ENCODE measurements at places on chromosomes 3 and 15.

GRCh38 chr3:24401090-24401810, 93.4 kb downstream of the THRB start:
- DNase-seq: peak; percentile 36

- peak; percentile 2 for DNase-seq
Observed at GRCh38 chr3:84136425-84136824, 822.4 kb upstream of the CADM2 start.

DNA sequence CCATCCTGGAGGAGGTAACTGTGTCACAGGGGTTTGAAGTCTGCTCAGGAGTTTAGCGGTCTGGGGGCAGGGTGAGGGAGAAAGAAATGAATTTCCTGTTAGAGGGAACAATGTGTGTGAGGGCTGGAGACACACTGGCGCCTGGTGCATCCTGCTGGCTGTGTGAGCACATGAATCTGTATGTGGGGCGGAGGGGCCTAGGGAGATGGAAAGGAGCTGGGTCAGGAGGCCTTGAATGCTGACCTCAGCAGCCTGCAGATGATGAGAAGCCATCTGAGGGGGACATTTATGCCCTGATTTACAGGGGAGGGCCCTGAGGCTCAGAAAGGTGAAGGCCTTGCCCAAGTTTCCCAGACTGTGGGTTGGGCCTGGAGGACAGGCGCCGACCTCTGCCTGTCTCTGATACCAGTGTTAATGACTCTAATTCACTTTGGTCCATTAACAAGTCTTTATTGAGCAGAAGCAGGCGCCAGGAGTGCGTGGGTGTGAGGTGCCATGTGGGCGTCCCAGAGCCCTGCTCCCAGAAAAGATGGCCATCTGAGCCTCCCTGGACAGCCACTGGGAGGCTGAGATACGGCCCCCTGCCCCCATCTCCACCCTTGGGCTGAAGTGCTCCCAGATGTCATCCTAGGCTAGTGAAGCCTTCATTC, 34.8 kb downstream of the LINGO1 start:
- no peak for DNase-seq

DNA sequence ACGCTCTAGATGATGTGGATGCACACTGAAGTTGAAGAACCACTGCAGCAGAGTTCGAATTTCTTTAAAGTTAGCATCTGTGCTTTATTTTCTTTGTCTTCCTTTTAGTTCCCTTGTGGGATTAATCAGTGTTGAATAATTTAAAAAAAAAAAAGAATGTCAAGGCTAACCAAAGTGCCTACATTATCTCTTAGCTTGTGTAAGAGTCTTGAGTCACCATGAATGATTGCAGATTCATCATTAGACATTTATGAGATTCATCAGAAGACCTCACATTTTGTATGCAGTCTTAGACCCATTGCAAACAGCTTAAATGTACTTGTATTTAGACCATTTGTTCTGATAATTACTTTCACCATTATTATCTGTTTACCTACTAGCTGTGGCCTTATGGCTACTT, 182.2 kb downstream of the FNDC3B start:
- peak; percentile 69 for DNase-seq

- peak; percentile 80 for DNase-seq
Observed at GRCh38 chr3:170572665-170573253, 13.1 kb downstream of the SLC7A14 start.

GRCh38 chr15:65926899-65927298, 57.6 kb downstream of the RAB11A start:
- DNase-seq: no peak

DNA sequence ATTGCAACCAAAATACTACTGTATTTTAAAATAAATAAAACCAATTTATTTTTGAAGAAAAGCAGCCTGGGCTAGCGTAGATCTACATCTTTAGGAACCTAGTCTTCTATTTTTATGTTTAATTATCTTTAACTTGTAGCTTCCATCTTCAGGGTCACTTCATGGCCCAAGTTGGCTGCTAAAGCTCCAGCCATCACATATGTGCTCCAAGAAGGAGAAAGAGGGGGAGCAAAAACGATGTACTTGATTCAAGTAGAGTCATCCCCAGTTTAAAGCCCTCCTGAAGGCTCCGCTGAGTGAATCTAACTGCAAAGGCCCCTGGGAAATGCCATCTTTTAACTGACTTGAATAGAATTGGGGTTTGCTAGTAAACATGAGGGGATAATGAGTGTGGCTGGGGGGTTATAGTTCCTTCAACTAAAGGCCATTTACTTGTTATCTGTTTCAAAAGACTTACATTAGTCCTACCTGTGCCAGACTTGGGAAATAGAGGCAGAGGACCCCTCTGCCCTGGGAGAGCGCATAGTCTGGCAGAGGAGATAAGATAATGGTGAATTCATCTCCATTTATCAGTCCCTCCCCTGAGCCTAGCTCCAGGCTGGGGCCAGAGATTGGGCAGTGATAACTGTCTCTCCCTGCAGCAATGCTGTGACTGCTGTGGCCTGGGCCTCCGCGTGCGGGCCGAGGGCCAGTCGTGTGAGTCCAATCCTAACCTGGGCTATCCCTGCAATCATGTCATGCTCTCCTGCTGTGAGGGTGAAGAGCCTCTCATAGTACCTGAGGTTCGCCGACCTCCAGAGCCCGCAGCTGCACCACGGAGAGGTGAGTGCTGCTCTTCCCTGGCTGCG, 64.6 kb downstream of the FBLN2 start:
- no peak for DNase-seq
